Motor neuron (in vitro differentiated cells): ENCODE measurements at places on chromosomes 12 and 14. TPM values are rescaled to one million over a fixed set of nuclear protein-coding genes. Genes with fewer than 3 reads are reported as not detected.

BDKRB2 gene
- total RNA-seq = 0.11 and 0.31 TPM in 2 replicates

FBXO21 gene
- total RNA-seq = 33.8 and 39.0 TPM in 2 replicates

DNA sequence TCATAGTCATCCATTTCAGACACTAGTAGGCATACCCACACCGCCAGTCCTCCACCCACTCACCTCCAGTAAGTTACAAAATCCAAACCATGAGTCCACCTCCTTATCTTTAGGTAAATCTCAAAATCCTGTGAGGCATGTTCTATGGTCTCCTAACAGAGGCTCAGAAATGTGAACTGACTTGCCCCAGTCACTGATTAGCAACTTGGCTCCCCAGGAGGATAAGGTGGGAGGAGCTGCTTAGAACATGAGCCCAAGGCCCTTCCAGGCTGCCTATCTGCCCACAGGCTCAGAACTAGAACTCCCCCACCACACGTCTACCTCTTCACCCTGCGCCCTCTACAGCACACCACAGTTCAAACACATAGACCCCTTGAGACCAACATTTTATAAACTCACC, 19.9 kb downstream of the SETD3 start:
- no peak for ATAC-seq

PRPH gene
- 9.6 and 11.5 TPM in 2 replicates for total RNA-seq

CLEC2A gene
- 0.85 and 1.1 TPM in 2 replicates for total RNA-seq

DNA sequence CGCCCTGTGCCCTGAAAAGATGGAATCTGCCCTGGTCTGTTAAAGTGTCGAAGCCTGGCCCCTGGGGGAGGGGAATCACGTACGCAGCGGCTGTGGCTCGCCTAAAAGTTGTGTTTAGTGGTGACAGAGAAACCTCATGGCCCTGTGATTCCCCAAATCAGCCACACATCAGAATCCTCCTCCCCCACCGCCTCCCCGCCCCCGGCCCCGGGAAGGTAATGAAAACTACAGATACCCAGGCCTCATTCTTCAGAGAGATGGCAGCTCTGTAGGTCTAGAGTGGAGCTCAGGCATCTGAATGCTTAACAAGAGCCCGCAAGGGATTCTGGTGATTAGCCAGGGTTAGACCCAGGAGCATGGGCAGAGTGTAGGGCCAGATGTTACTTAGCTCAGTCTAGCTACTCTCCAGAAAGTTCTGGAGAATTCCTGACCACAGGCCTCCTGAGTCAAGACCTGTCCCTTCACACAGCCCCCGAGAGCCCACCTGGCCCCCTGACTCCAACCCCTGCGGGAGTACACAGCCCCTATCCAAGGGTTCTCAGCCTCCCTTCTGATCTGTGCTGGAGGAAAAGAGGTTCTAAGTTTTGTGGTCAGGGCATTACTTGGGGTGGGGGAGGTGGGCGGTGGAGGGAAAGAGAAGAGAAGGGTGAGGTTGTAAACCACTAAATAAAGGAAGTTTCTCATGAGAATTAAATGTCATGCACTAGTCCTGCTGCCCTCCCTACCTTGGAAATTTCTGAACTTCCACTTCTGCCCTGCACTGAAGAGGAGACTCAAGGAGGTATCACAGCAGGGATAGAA, 114.8 kb downstream of the PLXNC1 start:
- ATAC-seq = no peak

- no peak for ATAC-seq
These were observed 144.4 kb downstream of the AKAP6 start for GRCh38 chr14:32473464-32473855.

DNA sequence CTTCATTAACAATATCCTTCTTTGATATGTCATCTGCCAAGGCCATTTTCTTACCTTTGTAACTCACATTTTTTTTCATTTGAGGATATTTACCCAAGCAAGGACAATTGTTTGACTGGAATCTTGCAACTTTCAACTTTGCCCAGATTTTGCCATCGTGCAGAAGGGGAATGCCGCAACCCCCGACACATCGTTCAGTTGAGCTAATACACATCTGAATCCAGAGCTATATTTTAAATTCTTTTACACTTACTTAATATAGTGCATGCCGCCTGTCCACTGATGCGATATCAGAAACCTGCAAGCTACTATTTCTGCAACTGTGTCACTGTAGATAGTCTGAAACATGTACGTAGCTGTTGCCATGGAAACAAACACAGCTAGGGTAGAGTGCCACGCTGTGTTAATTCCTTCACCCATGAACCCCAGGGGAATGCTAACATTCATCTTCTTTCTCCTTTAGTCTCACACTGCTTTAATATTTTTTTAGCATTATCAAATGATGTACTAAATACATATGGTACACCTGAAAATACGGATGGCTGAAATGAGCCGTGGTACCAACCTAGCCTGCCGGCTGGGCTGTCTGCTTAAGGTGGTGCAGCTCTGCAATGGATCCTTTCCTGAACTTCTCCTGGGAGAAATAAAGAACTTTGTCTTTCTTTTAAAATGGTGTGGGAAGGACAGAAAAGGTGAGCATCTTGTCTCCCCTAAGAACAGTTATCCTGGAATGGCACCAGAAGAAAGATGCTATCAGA, 77.0 kb upstream of the FOXN3 start:
- peak; percentile 94 for ATAC-seq

DNA sequence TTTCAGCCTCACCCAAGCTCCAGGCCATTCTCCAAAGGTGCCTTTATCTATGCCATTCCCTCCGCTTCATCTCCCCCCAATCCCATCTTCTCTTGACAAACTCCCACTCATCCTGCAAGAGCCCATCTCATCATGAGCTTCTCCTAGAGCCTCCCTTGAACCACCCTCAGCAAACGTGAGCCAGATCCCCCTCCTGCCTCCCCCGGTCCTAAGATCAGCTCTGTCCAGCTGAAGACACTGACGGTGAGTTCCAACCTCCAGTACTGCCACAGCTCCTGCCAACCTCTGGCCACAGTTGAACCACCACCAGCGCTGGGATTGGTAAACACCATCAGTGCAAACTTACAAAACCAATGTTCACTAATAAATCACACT, 124.6 kb downstream of the BCL11B start:
- no peak for ATAC-seq

BEGAIN gene
- total RNA-seq = 1.7 and 2.9 TPM in 2 replicates

IRAK3 gene
- total RNA-seq = 0.46 and 0.52 TPM in 2 replicates

- ATAC-seq = no peak
These were observed 239.3 kb downstream of the ANO2 start for GRCh38 chr12:5705791-5706190.

TPPP2 gene
- total RNA-seq = 0.13 TPM in 1 of 2 replicates, not detected in the other

DNA sequence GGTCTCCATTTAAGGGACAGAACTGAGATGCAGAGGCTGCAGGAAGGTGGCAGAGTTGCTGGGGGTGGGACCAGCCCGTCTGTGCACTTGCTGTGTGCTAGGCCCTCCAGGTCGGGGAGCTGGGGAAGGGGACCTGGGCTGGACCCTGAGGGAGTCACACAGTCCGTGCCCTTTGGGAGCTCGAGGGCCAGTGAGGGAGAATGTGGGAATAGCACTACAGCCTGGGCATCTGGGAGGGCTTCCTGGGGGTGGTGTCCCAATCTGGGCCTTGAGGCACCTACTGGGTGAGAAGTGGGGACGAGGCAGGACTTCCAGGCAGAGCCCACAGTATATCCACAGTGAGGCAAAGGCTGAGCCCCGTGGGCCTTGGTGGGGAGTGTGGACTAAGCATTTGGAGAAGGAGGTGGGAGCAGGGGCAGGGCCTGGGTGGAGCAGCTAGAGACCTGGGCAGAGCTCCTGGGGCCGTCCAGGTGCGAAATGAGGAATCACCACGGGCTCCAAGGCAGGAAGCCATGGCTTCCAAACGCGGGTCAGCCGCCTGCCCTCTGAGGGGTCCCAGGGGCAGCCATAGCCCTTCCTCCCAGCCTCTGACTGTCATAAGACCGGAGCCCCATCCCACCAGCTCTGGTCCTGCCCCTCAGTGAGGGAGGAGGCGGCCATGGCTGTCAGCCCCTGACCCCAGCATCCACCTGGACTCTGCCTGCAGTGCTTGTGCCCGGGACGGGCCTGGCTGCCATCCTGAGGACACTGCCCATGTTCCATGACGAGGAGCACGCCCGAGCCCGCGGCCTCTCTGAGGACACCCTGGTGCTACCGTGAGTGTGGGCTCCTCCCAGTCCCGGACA, 6.6 kb downstream of the ASPG start:
- no peak for ATAC-seq

DNA sequence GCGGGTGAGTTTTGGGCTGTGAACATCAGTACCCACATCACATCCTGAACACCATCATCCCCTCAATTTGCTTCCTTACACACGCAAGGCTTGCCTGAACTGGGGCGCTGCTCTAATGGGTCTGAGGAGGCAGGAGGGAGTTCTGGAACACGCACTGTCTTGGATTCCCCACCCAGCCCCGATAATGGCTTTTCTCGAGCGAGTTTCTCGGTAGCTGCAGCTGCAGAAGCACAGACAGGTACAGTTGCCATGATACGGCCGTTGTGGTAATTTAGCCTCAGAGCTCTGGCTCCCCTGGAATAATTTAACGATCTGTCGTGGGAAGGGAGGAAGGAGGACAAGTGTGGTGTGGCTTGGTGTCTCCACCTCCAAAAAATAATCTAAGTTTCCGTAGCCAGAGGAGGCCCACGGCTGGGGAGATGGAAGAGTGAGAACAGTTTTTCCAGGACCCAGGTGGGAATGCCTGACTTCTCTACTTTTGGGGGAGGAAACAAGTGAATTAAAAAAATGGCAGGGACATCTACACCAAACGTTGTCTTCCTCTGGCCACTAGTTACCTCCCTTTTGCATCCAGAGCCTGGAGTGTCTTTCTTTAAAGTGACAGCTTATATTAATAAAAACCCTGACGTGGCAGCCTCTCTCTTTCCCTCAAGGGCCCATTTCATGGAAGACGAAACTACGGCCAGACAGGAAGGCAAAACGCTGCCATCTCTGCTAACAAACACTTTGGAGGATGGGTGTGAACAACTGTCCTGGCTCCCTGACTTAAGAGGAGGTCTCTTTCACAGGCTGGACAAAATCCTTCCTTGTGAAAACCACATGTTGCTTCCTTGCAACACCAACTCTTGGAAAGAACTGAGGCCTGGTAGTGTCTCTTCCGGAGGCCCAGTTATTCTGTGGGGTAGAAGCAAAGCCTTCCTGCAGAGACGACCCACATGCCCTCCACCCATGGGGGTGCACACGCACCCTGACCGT, 84.8 kb downstream of the RBM19 start:
- ATAC-seq = peak; percentile 15

- no peak for ATAC-seq
These were observed 158.6 kb downstream of the MON2 start for GRCh38 chr12:62625228-62625627.

GLT8D2 gene
- total RNA-seq = 3.3 and 3.5 TPM in 2 replicates

- no peak for ATAC-seq
These were observed 26.8 kb upstream of the MAP1LC3B2 start for GRCh38 chr12:116532428-116532827.

DNA sequence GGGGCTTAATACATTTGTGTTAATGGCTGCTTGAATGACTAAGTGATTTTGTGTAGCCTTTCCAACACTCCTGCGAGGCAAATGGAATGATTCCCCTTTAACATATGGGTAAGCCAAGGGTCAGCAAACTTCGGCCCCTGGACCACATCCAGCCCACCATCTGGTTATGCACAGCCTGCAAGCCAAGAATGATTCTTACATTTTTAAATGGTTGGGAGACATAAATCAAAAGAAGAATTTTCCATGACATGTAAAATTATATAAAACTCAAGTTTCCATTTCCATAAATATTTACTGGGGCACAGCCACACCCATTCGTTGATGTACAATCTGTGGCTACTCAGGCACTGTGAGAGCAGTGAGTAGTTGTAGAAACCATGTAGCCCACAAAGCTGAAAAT, 9.0 kb downstream of the SLC8B1 start:
- ATAC-seq = no peak

DNA sequence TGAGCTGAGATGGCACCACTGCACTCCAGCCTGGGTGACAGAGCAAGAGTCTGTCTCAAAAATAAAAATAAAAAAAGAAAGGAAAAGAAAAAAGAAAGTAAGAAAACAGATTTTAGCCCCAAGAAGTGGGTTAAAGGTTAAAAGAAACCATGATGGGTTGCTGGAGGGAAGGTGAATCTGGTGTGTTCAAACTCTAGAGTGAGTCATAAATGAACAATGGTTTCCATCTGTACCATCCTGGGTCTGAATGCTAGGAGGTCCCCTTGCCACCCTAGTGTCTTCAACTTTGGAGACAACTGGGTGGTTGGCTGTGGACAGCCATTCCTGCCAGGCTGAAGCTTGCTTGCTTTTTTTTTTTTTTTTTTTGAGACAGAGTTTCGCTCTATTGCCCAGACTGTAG, 1.6 kb upstream of the RPS26 start:
- ATAC-seq = no peak

OTX2 gene
- not detected in 2 replicates for total RNA-seq

PROX2 gene
- total RNA-seq = 2.4 and 2.7 TPM in 2 replicates

DNA sequence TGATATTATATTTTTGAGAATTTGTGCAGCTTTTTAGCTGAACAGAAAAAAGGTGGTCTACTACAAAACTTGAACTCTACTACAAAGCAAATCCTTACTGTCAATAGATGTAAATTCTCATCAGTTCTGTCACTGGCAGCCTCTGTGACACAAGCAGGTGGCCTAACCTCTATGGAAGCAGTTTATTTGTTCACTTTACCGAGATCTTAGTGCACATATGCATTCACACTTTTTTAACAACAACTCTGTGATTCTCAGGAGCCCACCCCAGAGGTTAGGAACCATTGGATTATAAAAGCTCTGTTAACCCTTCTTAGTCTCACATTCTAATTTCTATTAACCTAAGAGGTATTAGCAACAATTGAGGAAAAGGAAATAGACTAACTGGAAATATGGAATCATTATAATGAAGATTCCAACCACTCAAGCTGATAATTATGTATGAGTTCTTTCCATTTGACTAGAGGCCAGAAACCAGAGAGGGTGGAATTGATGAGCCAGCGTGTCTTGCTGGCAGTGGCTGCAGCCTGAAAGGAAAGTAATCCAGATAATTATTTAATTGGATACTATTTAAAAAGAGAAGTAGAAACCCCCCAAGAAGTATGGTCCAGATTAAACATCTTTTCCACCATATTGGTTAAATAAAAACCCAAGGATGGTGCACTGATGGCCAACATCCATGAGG, 451.1 kb downstream of the TMEM117 start:
- no peak for ATAC-seq

DNA sequence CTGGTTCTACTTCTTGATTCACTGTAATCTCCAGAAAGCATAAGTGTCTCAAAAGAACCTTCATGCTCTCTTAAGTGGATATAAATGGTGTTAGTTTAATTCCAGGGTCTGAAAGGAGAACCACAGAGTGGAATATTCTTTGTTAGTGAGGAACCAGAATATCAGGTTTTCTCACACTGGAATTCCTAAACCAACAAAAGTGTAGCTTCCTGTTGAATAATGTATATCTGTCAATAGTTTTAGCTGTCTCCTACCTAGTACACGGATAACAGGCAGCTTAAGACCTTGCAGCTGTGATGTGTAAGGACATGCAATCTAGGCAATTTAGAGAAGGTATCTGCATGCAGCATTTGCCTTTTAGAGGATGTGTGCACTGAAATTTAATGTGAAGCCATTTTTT, 24.0 kb downstream of the LRIG3 start:
- no peak for ATAC-seq

TCP11L2 gene
- total RNA-seq = 14.7 and 21.7 TPM in 2 replicates

- no peak for ATAC-seq
These were observed 69.1 kb upstream of the C12orf71 start for GRCh38 chr12:27151479-27151878.
